CD4-positive, alpha-beta T cell treated with Interleukin-4 for 1 hour (primary cell): ENCODE measurements at places on chromosomes 6 and 20.

DNA sequence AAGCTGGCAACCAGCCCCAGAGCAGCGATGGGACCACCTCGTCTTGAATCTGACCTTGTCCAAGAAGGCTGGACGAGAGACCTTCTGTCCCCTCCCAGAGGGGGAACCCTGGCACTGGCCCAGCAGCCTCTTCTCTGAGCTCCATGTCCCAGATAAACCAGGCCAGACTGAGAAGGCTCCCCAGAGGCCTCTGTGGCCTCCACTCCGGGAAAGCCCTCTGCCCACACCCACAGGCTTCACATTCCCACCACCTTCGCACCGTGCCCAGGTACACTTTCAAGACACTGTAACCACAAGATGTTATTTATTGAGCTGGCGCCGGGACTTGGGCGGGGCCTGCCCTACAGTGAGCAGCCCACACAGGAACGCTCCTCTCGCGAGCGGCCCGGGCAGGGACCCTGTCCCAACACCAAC is 33.2 kb downstream of the ADA start:
- DNase-seq, result peak; percentile 33

- no peak for DNase-seq
Measured at GRCh38 chr6:13119549-13119948, 208.8 kb downstream of the TBC1D7 start.

DNA sequence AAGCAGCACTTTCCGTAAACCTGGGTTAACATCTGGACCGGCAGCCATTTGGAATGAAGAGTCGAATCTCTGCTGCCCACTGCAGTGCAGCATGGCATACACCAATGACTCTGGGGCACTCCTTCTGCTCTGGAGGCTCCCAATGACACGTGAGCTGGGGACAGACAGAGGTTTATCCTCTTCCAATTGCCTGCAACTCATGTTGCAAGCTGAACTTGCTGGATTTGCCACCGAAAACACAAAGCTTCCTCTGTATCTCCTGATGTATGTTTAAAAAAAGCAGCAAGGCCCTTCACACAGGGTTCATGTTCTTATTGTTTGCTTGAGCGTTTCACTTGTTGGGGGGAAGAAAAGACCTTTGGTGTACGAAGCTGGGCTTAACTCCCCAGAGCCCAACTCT is 10.8 kb downstream of the NCOA5 start:
- no peak for DNase-seq

DNA sequence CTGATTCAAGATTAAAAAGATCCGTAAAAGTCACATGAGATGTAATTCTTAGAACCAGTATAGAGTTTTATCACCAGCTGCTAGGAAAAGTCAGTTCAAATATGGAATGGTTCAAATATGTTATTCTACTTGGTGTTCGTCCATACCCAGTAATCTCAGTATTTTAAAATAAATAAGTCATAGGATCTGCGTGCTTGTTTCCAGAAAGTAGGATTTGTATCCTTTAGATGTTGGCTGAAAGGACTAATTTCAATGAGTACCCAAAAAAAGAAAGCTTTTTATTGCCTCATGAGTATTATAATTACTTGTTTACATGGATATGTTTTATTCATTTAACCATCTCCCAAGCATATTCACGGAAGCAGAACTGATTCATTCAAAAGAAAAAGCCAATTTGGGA is 12.2 kb downstream of the TPD52L1 start:
- no peak for DNase-seq

- DNase-seq, result no peak
Measured at GRCh38 chr6:79230149-79230548, 4.3 kb downstream of the HMGN3 start.

GRCh38 chr6:143232849-143233248 is 172.2 kb downstream of the AIG1 start:
- peak; percentile 4 for DNase-seq

- peak; percentile 19 for DNase-seq
Measured at GRCh38 chr6:166587631-166588413, 1.3 kb upstream of the RAMACL start.

DNA sequence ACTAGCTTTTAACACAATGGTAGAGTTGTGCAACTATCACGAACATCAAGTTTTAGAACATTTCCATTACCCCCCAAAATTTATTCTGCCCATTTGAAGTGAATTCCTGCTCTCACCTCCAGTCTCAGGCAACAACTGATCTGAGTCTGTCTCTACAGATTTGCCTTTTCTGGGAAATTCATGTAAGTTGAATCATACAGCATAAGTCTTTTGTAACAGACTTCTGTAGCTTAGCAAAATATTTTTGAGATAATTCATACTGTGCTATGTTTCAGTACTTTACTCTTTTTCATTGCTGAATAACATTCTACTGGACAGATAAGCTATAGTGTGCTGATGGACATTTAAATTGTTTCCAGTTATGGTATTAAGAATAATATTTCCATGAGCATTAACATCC is 447.3 kb upstream of the GJE1 start:
- DNase-seq, result no peak

GRCh38 chr6:46024124-46024769 is 8.6 kb upstream of the CLIC5 start:
- DNase-seq, result no peak

GRCh38 chr6:88609983-88610382 is 353.4 kb downstream of the RNGTT start:
- no peak for DNase-seq

DNA sequence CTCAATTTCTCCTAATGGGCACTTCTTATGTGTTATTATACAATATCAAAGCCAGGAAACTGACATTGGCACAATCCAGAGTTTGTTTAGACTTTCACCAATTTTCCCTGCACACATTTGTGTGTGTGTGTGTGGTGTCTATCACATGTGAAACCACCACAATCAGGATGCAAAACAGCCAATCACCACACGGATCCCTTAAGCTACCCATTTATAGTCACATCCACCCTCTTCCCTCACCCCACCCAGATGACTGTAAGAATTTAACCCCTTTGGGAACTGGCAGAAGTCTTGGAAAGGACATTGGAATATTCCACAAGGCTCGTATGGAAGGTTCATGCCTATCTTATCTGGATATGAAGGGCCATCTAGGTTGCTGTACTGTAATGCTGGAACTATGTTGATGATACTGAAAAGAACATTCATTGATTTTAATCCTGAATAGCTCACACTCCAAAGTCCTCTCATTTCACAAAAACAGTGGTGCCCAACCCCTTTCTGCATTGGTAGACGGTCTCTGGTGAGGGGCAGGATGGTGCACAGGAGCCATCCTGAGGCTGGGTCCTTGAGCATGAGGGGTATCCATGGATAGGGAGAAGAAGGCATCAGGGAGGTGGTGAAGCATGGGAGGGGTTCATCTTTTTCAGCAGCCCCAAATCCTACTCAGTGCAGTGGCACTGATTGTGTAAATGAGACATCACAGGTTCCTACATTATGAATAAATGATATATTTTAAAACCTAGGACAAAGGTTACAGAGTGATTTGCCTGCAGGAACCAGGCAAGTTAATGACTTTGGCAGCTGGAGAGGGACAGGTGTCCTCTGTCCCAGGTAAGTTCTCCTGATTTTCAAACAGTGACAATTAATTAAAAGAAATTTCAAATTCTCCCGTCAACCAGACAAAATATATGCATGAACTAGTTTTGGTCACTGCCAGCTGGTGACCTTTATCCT is 12.1 kb upstream of the CTCFL start:
- no peak for DNase-seq

DNA sequence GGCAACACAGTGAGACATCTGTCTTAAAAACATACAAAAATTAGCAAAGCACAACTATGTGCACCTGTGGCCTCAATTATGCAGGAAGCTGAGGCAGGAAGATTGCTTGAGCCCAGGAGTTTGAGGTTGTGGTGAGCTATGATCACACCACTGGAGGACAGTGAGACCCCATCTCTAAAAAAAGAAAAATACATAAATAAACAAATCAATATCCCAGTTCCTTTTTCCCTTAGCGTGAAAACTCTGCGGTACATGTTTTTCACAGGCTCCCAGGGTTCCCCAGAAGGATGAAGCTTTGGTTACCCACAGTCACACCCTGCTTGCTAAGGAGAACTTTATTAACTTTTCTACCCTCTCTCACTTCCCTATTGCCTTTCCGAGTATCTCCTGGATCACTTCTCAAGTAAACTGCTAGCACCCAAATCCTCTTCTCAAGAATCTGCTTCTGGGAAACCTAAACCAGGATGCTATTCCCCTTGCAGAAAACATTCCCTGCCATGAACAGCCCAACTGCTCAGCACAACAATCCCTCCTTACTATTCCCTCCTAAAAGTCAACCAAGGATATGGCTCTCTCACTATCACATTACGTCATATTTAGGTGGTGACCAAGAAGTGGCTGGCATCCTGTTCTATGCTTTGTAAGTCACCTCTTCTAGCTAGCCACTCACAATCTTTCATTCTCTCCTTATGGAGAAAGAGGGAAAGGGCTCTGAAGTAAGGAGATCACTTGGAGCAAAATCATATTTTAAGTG is 122.4 kb downstream of the IPCEF1 start:
- DNase-seq, result no peak

GRCh38 chr6:36853325-36853724 is 14.1 kb upstream of the CPNE5 start:
- DNase-seq, result no peak

DNA sequence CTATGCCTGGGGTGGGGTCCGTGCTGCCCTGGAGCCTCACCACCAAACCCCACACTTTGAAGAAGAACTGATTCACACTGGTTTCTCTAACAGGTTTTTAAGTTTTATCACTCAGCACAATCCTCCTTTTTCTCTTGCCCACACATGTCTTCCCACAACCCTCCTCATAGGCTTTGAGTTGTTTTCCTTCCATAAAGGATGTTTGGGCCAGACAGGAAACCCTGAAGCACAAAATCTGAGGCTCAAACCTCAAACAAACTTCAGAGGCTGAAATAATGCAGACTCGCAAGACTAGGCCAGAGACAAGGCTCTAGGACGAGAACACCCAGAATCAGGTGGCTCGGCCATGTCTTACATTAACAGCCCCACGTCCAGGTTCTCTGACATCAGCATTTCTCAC is 35.3 kb downstream of the EZR start:
- no peak for DNase-seq

DNA sequence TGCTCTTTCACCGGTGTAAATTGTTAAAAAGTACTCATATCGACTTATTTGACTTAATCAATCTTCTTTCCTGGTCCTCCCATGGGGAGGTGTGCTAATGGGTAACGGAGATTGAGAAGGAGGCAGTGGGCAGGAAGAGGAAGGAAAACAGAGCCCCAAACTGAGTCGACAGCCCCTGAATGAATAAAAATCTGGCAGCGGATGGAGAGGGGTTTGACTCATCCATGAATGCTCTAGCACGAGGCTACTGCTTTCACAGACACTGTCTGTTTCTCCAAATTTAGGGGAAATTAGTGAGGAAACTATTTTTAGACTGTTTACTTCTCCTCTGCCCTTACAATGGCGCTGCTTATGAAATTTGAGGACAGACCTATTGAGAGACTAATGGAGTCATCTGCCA is 142.2 kb upstream of the ATXN1 start:
- peak; percentile 23 for DNase-seq

DNA sequence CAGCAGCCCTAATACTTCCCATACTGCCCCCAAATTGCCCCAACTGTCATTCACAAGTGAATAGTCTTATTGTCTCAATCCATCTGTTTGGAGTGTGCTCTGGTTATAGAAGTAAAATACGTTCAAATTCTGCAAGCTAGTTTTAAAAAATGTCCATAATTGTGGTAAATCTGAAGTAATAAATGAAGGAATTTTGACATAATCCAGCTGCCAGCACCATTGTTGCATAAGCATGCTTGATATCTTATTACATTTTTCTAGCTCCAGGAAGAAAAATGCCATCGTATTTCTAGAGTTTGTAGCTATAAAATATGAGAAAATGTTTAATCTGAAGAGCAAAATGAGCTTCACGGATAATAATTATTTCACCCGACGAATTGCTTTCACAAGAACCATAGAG is 664.7 kb downstream of the RFPL4B start:
- DNase-seq, result no peak

- no peak for DNase-seq
Measured at GRCh38 chr20:2747676-2748235, 52.7 kb downstream of the CPXM1 start.

GRCh38 chr20:54938707-54939106 is 463.3 kb downstream of the DOK5 start:
- DNase-seq, result no peak

DNA sequence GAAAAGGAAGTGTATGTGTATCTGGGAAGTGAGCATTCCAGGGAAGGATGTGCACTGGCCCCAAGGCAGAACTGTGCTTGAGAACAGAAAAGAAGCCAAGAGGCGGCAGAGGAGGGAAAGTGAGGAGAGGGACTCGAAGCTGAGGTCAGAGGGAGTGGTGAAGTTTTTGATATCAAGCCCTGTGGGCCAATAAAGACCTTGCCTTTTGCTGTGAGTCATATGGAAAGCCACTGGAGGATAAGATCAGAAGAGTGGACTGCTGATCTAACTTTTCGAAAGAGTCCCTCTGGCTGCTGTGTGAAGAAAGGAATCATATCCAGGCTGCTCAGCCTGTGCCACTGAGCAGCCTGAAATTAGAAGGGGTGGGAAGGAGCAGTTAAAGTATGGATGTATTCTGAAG is 99.4 kb downstream of the EYA4 start:
- no peak for DNase-seq

DNA sequence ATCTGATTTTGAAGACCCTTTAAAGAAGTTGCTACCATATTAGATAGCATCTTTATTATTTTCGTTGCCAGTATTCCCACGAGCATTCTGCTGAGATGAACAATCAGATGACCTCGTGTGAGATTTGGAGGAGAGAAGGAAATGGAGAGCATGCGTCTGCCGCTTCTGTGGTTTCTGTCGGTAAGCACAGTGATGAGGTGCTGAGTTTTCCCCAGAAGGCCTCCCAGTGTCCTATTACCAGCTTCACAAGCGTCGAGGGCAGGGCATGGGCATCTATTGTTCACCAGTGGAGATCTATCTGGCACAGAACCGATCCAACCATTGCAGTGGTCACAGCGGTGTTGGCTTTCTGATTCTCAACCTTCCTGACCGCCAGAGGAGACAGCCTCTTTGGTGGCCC is 29.4 kb downstream of the TRAF3IP2 start:
- DNase-seq, result no peak

GRCh38 chr6:12014027-12014872 is 2.1 kb downstream of the HIVEP1 start:
- no peak for DNase-seq

DNA sequence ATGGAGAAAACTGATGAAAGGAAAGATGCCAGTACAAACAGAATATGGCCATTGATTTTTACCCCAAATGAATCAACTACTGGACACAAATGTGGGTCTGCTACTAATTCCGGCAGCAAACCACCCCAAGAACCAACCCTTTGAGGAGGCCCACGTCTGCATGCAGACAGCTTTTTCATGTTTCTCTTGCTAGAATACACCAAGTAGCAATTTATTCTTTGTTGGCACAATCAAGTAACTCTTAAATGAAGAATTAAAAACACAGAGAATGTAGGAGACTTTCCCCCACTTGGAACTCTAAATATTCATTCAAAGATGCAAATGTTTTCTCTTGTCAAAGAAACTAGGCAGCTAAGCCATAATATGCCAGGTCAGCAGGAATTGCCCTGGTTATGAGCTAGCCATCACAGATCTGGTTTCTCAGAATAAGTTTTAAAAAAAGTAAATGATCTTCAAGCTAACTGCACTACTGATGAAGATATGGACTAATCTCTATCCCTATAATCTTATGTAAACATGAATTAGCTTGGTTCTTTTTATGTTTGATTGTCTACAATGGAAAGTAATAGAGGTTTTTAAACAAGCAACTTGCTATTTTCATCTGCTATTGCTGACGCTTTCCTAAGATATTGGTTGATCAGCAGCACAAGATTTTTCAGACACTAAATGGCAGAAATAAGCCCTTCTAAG is 163.1 kb upstream of the THEMIS start:
- no peak for DNase-seq

- DNase-seq, result no peak
Measured at GRCh38 chr20:44552050-44552449, 30.2 kb upstream of the SERINC3 start.

- DNase-seq, result no peak
Measured at GRCh38 chr20:3171391-3172125, 1.8 kb downstream of the LZTS3 start.
